ENCODE measurements at places on chromosomes 6 and 20.

DNA sequence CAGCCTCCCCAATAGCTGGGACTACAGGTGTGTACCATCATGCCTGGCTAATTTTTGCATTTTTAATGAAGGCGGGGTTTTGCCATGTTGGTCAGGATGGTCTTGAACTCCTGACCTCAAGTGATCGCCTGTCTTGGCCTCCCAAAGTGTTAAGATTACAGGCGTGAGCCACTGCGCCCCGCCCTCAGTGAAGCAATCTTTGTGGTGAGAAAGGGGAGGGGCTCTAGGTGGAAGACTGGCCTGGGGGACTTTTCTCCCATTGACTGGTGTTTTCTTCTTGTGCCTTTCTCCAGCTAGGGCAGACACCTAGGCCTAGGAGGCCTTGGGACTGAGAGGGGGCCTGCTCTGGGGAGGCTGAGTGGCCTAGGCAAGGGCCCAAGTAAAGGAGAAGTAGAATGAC, 84.1 kb downstream of the DNAAF9 start:
- no peak for DNase-seq

DNA sequence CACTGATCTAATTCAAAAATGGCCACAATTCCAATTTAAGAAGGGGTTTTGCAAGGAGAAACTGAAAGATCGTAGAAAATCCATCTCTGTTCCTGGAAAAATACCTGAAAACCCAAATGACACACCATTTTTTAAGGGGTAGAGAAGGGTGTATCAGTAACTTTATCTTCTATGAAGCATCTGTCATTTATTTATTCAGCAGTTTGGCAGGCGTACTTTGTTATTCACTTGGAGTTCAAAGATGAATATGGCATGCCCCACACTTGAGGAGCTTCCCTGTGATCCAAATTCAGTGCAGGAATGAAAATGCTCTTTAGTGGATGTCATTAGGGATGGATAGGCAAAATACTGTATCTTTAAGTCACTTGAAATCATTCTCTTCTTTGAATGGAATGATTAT, 7.2 kb downstream of the HINT3 start:
- no peak for DNase-seq

DNA sequence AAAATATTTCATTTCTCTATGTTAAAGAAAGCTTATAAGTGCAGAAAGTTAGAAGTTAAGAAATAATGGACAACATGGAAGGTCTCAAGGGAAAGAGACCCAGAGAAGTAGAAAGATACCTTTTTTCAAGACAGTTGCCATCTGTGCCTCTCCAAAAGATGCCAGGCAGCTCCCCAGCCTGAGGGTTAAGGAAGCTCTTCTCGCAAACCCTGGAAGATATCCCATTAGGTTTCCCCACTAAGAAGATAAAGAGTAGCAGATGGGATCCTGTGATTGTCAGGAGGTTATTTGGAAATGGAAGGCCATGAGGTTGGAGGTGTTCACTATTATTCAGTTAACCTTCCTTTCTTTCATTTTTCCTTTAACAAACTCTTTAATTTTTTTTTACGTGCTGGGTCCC, 110.1 kb upstream of the SIM1 start:
- DNase-seq: no peak

DNA sequence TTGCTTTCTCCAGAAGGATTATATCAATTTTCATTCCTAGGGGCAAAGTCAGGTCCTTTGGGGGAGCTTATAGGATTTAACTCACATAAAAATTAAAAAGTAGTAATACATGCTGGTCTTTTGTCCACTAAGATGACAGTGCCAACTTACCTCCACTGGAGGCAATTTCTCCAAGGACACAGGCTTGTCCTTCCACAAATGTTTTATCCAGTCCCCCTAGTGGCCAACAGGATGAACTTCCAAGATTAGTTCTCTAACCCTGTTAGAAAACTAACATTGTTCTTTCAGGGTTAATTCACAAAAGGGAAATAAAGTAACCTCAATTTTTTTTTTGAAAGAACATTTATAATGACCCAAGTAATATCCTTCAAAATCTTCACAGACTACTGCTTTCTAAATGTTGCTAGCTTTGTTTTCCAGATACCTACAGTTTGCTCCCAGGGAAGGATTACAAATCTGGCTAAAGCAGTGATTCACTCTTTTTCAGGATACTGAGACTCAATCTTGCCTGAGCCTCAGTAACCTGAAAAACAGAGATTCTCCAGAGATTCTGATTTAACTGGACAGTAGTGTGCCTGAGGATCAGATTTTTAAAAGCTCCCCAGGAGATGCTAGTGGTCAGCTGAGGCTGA, 31.7 kb upstream of the UBR2 start:
- DNase-seq: no peak

DNA sequence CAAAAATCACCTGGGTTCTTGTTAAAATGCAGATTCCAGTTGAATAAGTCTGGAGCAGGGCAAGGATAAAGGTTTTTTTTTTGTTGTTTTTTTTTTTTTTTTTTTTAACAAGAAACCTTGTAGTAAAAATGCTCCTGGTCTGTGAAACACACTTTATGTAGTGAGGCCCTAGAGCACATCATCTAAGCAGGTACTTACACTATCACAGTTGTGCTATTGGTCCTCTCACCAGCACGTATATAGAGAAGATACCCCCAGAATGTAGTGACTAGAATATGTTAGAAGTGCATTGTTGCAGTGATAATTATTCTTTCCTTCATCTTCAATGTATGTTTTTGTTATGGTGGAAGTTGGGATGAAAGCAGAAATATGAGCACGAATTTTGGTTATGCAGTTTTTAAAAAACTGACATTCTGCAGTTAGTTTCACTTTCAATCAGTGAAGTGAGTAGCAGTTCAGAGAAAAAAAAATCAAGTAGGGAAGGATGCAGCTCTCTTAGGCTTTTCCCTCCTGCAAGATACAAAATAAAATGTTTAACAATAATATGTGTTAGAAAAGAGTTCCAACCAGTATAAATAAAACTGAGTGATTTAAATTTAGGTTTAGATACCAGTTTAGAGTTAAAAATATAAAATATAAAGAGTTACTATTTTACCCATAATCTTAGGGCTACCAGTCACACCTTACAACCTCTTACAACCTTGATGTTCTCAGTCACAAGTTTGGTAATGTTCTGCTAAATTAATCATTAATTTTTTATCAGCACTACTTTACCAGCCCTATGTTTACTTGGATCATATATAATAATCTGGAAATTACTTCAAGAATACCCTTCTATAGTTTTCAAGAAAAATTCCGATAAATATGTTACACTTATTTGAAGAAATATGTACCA, 9.2 kb upstream of the DEFB113 start:
- no peak for DNase-seq

DNA sequence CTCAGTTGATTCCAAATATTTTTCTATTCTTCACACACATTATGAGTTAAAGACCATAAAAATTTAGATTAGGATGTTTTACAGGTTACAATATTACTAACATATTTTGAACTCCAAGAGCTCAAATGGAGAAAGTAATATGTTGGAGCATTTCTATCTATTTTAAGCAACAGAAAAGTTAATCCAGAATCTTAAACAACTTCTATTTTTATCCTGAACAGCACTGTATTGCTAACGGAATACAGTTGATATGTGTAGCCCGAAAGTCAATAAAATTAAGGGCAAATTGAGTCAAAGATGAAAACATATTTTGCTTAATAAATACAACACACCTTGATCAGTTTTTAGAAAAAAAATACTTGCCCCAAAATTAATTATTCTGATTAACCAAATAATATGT, 97.4 kb downstream of the ME1 start:
- no peak for DNase-seq

DNA sequence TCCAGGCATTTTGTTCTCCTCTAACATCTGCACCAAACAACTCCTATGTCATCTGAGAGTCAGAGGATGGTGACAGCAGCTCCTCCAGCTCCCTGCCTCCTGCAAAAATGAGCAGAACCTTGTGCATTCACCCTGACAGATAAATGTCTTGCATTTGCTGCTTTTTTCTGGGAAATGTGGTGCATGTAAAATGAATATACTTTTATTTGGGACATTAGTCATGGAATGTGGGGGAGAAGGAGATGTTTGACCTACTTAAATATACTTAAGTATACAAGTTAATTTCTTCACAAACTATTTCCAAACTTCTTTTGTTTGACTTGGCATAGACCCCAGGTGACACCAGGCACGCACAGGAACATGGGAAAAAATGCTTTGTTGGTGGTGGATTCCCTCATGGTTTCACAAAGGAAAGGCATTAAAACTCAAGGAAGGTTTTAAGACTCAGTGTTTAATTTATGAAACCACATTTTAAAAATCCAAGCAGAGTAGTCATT, 181.8 kb upstream of the MCHR2 start:
- DNase-seq: no peak

- no peak for DNase-seq
Observed at GRCh38 chr6:161446296-161446925, 172.6 kb upstream of the AGPAT4 start.

- DNase-seq: no peak
Observed at GRCh38 chr20:49446808-49447207, 35.7 kb downstream of the KCNB1 start.

GRCh38 chr6:144955392-144955791, 670.3 kb downstream of the UTRN start:
- DNase-seq: no peak

DNA sequence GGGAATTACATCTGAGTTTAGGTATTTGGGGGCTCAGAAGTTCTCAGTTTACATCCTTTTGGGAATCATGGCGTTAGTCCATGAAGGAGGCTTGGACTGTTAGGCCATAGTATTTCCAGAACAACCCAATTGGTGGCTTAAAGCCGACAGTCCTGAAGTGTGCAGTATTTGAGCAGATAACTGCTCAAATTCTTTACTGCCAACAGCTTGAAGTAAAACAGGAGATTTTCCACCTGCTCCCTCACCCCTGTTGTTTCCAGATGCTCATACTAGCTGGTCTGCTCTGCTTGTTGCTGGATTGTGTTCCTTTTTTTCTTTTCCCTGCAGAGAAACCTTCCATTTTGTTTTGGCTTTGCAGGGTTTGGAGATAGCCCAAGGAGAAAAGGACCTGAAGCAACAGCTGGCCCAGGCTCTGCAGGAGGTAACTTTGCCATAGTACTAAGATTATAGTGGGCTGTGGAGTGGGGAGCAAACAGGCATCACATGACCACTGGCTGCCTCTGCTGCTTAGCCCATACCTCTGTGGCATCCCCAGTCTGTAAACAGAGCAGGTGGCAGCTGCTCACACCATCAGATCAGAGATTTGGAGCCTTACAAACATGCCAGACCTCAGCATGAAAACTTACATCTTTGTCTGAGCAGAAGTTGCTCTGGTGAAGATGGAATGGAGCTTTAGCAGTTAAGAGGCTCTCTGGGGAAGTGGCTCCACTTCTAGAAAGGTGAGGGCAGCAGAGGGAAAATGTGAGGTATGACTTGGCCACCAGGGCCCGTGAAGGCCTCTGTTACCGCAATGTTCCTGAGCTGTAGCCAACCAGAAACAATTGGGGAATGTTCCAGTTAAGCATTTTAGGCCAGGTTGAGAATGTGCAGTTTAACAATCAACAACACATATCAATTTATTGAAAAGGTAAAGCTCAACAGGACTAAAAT, 17.6 kb downstream of the RNF8 start:
- DNase-seq: no peak

DNA sequence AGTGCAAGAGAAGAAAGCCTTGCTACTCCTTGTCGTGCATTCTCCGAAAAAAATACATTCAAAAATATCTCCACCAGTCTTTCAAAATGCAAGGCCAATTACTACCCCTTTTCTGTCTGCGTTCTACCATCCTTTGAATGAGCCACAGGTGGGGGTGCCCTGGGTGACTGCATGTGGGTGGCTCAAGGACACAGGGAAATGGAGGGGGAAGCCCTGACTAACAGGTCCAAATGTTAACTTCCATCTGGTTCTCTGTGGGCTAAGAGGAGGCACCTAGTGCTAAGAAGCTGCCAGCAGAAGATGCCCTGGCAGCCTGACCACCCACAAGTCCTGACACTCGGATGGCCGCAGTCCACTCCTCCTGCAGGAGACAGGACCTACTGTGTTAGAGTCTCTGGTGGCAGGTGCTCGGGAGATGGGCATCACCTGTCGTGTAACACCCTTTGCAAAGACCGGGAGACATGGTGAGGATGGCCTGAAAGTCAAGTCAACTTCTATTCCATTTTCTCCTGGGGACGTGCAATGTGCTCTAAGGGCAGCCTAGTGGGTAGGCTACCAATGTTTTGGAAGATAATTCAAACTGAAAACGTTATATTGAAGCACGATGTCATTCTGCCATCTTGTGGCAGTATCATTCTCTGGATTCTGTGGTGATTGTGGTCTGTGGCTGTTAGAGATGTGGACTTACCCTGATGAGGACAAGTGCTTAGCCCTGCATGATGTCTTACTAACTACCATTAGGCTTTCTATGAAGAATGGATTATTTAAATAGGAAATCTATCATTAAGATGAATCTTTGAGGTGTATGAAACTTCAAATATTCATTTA, 27.4 kb upstream of the IGF2R start:
- DNase-seq: no peak

GRCh38 chr6:142420802-142421201, 119.0 kb downstream of the ADGRG6 start:
- no peak for DNase-seq

DNA sequence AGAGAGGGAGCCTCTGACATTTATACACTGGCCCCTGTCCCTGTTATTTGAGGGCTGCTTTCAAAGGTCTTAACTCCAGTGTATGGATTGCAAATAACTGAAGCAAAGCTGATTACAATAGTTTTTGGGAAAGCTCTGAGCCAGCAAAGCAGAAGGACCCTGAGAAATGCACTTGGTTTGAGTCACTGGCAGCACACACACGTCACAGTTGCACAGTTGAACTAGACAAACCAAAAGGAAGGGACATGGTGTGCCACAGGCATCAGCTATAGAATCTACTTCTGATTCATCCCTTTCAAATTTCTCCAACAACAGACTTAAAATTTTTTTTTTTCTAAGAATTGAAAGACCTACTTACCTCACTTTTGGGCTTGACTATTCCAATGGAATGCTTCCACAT, 56.4 kb downstream of the SNRNP48 start:
- DNase-seq: no peak

- DNase-seq: no peak
Observed at GRCh38 chr20:8187740-8188139, 55.7 kb downstream of the PLCB1 start.

DNA sequence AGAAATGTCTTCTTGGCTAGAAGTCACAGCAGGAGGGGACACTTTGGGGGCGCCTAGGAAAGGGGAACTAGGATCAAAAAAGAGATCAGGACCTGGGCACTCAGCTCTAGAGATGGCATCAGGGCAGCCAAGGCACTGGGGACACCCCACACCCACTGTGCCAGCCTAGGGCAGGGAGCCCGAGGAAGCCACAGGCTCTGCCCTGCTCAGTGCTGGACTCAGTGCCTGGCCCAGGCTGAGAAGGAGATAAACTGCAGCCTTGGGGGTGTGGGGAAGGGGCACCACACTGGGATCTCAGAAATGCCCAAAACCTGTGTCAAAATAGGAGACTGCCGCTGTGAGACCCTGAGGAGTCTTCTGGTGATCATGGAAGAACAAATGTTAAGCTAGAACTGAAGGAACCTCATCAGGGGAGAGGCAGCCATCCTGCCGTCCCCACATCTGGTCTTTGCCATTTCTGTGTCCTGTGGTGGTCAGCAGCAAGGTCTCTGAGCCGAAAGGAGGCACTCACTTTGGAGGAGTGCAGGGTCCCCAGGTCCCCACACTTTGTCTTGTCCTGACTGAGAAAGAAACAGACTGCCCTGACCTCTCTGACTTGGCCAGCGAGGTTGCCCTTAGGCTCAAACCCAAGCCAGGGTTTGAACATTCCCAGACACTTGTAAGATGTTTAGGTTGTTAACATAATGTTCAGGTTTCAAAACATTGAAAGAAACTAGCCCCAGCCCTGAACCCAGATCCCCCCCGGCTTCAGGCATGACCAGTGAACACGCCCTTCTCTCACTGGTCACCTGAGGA, 2.3 kb downstream of the ARFRP1 start:
- DNase-seq: no peak

GRCh38 chr6:106939208-106939607, 35.3 kb downstream of the CD24 start:
- no peak for DNase-seq
